GM10248 (cell line): ENCODE measurements at places on chromosomes 1 and 21.

GRCh38 chr1:225422031-225422605 lies 5.7 kb downstream of the LBR start:
- DNase-seq, result no peak

DNA sequence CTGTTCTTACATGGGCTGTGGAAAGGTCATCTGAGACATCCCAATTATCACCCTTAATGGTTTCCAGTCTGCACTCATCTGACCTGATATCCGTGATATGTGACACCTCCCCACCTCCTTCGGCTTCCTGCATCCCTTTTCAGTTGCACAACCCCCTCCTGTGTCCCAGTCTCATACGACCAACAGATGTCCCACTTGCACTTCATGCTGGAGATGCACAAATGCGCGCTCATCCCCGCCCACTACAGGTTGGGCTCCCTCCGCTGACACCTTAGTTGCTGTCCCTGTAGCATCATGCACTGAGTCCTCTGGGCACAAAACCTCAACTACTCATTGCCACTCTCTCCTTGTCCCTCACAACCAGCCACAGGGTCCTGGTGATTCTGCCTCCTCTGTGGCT lies 94.4 kb downstream of the MIS18A start:
- DNase-seq, result no peak

DNA sequence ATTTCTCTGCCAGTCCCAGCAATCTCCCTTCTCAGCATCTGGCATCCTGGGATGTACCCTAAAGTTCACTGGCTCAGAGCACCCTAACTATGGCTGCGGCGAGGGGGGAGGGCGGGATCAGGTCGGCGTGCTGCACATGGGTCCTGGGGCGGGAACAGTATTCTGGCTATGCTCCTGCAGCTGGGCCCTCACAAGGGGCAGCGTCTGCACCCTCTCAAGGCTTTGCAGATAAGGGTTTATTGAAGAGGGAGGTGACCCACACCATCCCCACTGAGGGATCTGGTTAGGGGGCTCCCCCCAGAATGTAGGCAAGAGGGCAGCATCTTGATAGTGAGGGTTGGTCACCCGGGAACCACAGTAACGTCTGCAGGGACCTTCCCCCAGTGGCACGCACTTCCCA lies 44.9 kb upstream of the PCBP3 start:
- DNase-seq, result no peak

GRCh38 chr1:57423656-57424211 lies at the start of gene DAB1:
TSS of gene DAB1 (minus strand) at chr1:57424060. CDS start at chr1:57291030, 133,030 bp downstream.
- DNase-seq, result no peak

DNA sequence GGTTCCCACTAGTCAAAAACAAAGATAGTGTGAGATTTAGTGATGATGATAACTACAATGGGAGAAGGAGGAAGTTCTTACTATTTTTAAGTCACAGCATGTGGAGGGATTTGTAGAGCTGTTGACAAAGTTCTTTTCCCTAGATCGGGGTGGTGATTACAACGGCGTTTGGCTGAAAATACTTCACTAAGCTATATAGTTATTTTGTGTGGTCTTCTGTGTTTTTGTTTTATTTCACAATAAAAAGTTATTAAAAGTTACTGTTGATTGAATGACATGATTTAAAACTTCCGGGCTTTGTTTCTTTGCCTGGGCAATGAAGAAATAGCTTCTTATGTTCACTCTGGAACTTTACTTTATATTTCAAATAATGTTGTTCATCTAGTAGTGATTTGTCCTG lies 47.3 kb upstream of the SSX2IP start:
- no peak for DNase-seq

GRCh38 chr1:116360429-116361173 lies 12.4 kb upstream of the ATP1A1 start:
- peak; percentile 32 for DNase-seq
